Trophoblast cell (in vitro differentiated cells and primary cell): ENCODE measurements at places on chromosomes 16 and 17.

DNA sequence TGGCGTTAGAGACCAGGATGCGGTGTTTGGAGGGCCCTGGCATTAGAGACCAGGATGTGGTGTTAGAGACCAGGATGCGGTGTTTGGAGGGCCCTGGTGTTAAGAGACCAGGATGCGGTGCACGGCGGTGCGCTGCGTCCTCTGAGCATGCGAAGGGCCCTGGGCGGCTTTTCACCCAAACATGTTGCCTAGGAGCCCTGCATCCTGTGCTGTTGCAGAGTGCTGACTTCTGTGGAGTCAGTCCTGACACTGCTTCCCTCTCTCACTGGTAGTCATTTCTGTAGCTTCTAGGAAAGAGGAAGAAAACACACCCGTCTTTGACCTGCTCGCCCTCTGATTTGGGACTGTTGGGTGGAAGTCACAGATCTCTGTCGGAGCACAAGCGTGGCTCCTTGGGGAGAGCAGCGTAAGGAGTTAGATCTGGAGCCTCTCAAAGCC, 141.2 kb downstream of the LAT start:
- DNase-seq = peak; percentile 6

DNA sequence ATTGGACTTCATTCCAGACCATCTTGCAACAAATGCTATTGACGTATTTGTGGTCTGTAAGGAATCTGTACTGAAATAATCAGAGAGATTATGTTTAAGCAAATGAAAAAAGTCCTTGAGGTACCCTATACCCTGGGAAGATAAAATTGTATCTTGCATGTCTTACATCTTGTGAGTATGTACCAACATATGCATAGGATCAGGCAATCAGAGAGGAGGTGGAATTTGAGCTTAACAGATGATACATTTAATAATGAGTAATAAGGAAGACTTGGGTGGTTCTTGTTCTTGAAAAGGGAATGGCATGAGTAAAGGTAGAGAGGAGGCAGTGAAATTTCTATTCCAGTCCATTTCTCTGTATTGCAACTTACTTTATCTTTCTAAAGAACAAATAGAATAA, 10.6 kb downstream of the MOSMO start:
- DNase-seq = peak; percentile 16

GRCh38 chr17:60318326-60318725, 73.6 kb downstream of the USP32 start:
- no peak for DNase-seq

GRCh38 chr16:73056921-73057290, 9.0 kb upstream of the ZFHX3 start:
- no peak for DNase-seq

GRCh38 chr17:838486-838885, 56.3 kb downstream of the MRM3 start:
- DNase-seq = no peak

- DNase-seq = peak; percentile 65
These were observed 35.0 kb downstream of the ZCCHC14 start for GRCh38 chr16:87457709-87458423.

DNA sequence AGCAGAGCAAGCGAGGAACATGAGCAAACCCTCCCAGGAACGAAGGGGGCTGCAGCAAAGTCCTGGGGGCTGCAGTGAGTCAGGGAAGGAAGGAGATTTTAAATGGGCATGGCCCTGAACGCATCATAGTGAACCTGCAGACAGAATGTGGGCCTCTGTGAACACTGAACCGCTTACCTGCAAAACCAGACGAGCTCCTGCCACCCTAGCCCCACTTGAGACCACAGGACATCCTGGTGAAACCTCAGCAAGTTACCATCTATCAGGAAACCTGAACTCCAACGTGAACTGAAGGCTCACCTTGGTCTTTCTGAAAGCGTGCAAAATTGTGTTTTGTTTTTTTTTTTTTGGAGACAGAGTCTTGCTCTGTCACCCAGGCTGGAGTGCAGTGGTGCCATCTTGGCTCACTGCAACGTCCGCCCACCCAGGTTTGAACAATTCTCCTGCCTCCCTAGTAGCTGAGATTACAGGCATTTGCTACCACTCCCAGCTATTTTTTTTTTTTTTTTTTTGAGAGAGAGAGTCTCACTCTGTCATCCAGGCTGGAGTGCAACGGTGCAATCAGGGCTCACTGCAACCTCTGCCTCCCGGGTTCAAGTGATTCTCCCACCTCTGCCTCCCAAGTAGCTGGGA, 30.8 kb downstream of the FANCA start:
- no peak for DNase-seq

DNA sequence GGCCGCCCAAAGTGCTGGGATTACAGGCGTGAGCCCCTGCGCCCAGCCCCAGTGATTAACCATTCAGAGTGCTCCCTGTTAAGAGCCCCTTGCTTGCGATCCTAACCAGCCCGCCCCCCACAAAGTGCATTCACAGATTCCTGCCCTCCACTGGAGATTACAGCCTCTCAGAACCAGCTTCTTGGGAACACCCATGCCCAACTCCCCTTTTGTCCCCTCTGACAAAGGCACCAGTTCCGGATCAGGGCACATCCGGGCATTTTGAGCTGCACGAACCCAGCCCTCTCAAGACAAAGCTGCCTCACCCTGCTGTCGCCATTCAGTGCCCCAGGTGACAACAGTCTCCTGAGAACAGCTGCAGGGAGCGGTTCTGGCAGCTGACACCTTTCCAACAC, 848 bp upstream of the KRT19 start:
- DNase-seq = peak; percentile 57

DNA sequence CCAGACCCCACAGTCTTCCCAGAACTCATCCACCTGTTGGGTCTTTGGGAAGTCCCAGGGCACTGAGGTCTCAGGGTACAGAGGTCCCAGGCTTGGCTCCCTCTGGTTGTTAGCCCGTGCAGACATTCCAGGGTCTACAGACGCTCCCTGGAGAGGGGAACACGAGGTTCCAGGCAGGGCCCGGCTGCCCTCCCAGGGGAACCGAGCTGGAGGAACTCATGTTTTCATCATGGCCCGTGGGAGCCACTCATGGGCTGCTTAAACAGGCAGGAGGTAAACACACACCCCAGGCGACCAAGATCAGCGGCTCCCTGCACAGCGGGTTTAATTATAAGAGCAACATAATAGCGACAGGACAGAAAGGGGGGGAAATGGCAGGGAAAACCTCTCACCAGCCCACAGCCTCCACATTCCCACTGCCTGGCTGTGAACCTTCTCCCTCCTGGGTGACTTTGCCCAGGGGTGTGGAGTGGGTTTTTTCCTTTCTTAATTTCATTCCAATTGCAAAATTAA, 36.5 kb downstream of the TRARG1 start:
- DNase-seq = no peak

- DNase-seq = no peak
These were observed 505.8 kb downstream of the KCNJ2 start for GRCh38 chr17:70675070-70675590.

- peak; percentile 62 for DNase-seq
These were observed 701 bp downstream of the JMJD6 start for GRCh38 chr17:76725580-76726230.

GRCh38 chr16:50584033-50584722, 36.0 kb downstream of the NKD1 start:
- DNase-seq = no peak

DNA sequence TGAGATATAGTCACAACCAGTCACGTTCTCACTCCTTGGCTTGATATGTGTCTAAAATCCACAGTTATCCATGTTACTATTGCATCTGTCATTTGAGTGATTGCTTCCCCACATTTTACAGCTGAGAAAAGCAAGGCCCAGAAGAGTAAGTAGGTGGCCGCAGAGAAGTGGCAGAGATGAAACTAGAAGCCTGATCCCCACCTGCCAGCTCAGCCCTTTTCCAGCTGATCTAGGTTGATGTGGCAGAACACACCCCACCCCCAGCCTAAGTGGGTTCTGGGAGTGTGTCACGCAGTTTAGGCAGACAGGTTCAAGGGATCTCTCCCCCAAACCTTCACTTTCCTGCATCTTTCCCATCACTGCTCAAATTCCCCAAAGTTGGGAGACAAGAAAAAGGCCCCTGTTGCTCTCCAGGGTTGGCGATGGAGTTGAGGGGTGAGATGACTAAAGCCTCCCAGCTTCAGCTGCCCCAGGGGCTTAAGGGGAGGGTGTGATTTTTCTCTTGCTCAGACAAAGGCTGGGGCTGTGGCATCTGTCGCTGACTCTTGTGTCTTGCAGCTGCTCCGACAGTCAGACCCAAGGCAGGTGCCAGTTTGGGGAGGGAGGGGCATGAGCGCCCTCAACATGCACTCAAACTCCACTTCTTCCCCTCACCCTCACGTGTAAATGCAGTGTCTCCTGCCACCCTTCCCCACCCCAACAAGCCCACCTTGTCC, 48.9 kb upstream of the LHX1 start:
- no peak for DNase-seq

- DNase-seq = no peak
These were observed 11.4 kb upstream of the FADS6 start for GRCh38 chr17:74904687-74905409.

GRCh38 chr16:4767872-4768548, 1.0 kb upstream of the ZNF500 start:
- DNase-seq = peak; percentile 67

DNA sequence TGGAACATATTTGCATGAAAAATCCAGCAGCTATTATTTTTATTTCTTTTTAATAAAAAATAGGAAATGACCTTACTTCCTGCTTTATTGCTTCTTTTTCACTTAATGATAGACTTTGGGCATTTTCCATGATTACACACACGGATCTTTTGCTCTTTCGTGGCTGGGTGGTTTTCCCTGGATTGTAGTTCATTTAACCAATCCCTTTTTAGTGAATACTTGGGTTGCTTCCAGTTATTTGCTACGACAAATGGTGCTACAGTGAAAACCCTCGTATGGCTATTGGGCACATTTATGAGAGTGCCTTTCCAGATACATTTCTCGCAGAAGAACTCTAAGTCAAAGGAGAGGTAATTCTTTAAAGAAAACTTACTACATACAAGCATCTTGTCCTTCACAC, 38.6 kb downstream of the FOXL1 start:
- no peak for DNase-seq

GRCh38 chr17:21677126-21677910, 15.0 kb upstream of the KCNJ18 start:
- no peak for DNase-seq
